CD8-positive, alpha-beta T cell (primary cell): ENCODE measurements at places on chromosomes 5 and 9. TPM values are rescaled to one million over a fixed set of nuclear protein-coding genes. Genes with fewer than 3 reads are reported as not detected.

GRCh38 chr5:57302164-57302563, 128.3 kb downstream of the GPBP1 start:
- peak; percentile 65 for DNase-seq

DNA sequence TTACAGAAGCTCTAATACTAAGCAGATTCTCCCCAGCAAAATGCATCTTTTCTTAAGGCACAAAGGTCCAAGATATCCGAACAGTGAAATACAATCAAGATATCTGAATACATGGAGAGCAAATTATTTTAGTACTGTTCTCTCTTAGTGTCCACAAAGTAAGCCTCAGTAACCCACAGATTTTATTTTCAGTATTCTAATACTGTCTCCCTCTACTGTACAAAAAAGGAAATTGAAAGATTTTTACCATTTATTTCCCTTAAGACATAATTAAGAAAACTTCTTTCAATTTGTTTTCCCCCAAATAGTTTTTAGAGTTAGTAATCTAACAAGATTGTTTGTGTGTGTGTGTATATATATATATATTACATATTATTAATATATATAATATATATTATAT, 24.7 kb upstream of the NOL6 start:
- no peak for DNase-seq

GRCh38 chr5:60482301-60482700, 217.7 kb downstream of the DEPDC1B start:
- no peak for DNase-seq

GRCh38 chr9:36772449-36773403, 200.0 kb downstream of the MELK start:
- no peak for DNase-seq

- no peak for DNase-seq
Observed at GRCh38 chr5:61612431-61612830, 280.4 kb downstream of the ZSWIM6 start.

DNA sequence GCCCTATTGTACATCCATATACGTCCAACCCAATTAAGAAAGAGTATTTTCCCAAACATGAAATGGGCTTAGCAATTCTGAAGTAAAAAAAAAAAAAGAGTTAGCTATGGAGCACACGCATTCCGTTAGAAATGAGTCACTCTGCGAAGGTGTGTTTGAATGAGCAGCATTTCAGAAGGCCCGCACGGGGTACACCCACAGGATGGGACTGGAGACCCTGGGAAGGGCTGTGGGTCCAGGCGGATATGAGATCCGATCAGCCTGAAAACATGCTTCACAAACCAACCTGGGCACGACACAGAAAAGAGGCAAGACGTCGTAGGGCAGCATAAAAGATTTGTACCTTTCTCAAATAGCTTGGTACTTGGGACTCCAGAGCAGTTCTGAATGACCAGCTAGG, 173.9 kb upstream of the KLF9 start:
- DNase-seq: no peak

- DNase-seq: no peak
Observed at GRCh38 chr9:6977761-6978160, 220.0 kb downstream of the KDM4C start.

The ABO gene
- not detected for total RNA-seq

The SUSD3 gene
- 20.6 TPM for total RNA-seq

The CCL19 gene
- total RNA-seq: not detected

DNA sequence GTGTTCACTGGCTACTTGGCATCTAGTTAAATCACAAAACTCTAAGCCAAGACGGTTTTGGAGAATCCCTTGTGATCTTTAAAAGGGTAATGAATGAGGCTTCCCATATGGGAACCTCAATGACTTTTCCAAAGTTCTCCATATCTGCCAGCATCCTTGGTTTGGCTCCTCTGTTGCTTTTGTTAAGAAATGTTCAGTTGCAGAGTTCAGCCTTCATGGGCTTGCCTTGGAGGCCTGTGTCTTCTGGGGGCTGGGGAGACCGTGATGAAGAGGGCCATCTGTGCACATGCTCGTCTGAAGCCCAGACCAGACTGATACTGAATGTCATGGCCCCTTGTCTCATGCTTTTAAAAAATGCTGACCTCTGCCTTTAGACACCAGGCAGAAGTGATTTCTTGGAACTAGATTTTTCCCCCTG, 84.3 kb downstream of the RAI14 start:
- DNase-seq: no peak

- DNase-seq: no peak
Observed at GRCh38 chr9:24073007-24073592, 247.1 kb upstream of the ELAVL2 start.

- no peak for DNase-seq
Observed at GRCh38 chr5:119332978-119333401, 22.8 kb upstream of the TNFAIP8 start.

The TMEM161B gene
- 18.9 TPM for total RNA-seq

- DNase-seq: no peak
Observed at GRCh38 chr9:129979071-129979745, 63.8 kb downstream of the FNBP1 start.

- no peak for DNase-seq
Observed at GRCh38 chr9:94676446-94677131, 37.3 kb upstream of the FBP1 start.

DNA sequence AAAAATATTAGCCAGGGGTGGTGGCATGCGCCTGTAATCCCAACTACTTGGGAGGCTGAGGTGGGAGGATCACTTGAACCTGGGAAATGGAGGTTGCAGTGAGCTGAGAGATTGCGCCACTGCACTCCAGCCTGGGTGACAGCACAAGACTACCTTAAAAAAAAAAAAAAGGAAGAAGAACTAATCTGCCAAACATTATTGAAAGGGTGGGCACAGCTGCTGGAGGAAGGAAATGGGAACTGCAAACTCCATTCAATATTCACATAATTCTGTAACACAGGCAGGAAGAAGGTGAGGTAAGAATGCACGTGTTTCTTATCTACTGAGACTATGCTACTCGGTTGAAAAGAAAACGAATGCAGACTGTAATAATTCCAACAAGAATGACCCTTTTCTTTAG, 121.1 kb upstream of the GNA14 start:
- no peak for DNase-seq

DNA sequence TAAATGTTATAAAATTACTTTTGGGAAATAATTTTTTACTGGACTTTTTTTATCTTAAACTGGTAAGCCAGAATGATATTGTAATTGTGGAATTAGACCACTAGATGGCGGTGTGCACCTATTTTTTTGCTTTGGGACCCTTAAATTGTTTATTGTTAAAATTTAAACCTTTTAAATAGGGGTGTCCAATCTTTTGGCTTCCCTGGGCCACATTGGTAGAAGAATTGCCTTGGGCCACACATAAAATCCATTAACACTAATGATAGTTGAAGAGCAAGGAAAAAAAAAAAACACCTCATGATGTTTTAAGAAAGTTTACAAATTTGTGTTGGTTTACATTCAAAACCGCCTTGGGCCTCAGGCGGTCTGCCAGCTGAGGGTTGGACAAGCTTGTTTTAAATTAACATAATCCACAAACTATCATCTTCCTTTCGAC, 28.4 kb upstream of the GADD45G start:
- peak; percentile 59 for DNase-seq

GRCh38 chr5:117562647-117563046, 988.0 kb upstream of the SEMA6A start:
- DNase-seq: no peak

DNA sequence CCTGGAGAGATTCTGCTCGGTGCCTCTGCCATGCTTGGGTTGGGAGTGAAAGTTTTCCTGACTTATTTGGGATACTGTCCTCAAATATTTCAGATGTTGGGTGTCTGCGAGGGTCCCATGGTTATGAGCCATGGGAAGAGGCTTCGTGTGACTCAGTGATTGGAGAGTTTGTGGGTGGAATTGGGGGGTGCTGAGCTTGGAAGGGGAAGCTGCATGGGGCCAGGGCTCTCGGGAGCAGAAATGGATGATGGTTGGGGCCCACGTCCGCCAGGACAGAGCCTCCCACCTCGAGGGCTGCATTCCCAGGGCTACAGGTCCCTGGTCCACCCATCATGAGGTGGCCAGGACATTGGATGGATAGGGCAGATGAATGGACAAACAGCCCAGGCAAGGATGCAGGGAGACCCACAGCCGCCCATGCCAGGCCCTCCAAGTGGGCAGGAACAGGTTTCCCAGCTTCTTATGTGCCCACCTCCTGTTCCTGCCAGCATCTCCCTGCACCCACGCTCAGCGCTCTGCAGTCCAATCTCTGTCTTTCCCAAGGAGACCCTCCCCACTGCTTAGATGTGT, 5.5 kb downstream of the OBP2B start:
- DNase-seq: no peak

- DNase-seq: no peak
Observed at GRCh38 chr5:147484708-147485020, 25.2 kb downstream of the DPYSL3 start.

GRCh38 chr5:55578771-55579170, 44.0 kb upstream of the PLPP1 start:
- DNase-seq: no peak

The C1QTNF2 gene
- not detected for total RNA-seq

DNA sequence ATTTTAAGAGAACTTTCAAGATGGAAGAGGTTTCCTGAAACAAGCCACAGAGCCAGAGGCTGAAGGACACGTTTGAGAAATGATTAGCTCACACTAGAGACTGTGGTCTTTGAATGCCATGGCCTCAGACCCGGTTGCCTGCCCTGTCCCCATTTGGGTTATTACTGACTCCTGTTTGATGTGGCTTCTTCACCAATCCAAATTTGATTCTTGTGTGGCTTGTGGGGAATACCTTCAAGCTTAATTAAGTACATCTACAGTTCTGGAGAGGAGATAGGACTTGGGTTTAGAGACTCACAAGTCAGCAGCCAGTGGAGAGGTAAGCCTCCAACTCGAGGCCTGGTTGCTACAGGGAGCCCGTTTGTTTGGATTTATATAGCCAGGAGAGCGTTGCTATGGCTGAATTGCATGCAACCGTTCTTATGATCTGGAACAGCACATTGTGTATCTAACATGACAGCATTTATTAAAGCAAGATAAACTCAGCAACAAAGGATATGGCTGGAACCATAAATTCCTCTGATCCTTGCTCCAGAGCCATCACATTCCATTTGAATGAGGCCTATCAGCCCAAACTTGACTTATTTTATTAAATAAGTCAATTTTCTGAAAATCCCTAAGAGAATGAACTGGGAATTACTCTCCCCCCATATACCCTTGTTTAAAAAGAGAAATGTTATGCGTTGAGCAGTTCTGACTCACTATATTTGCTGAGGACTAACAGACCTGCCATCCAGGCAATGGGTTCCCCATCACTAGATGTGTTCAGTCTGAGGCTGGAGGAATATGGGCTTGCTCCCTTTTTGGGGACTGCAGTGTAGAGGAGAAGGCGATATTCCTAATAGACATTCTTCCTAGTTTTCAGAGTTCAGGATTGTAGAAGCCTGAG, 88.4 kb upstream of the TNFSF8 start:
- DNase-seq: no peak

DNA sequence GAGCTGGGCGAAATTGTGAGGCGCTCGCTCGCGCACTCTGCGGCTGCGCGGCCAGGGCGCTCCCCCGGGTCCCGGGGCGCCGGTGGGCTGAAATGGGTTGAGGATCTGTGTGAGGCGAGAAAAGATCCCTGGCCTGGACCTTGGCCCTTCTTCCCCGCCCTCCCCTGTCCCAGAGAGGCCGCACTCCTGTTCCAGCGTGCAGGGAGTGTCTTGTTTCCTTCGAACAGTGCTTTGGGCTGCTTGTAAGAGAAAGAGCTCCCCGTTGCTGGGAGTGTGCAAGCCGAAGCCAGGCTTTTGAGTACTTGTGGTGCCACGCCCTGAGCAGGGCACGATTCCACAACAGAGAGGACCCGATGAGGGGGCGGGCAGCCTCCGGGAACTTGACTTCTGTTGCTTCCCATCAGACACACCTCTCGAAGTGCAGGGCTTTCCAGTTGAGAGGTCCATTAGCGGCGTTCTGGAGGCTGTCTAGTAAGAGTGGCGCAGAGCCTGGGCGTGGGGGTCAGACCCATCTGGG, 535 bp downstream of the DOLPP1 start:
- no peak for DNase-seq

DNA sequence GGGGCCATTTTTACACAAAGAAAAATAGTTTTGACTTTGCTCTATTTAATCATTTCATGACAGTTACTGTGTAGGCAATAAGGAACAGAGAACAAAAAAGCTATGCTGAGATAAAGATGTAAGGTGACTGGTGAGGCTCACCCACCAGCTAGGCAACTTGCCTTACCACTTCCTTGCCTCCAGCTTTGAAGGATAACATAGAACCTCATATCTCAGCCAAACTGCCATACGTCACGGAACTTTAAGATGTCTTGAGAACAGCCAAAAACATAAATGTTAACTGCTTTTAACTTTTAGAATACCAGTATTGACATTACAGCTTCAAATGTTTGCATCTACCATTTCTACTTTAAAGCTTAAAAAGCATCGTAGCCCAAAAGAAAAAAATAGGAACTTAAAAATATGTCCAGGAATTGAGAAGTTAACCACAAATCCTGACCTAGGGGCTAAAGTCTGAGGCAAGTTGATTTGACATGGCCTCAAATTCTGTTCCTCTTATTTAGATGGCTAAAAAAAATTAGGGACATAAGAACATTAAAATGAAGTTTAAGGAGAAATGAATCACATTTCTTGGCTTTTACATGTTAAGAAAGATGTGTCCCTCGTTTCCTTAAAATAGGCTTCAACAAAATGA, 7.7 kb upstream of the GCNT4 start:
- DNase-seq: peak; percentile 55

The PCDHA11 gene
- not detected for total RNA-seq

GRCh38 chr5:139757727-139758509, 37.7 kb upstream of the PSD2 start:
- no peak for DNase-seq

DNA sequence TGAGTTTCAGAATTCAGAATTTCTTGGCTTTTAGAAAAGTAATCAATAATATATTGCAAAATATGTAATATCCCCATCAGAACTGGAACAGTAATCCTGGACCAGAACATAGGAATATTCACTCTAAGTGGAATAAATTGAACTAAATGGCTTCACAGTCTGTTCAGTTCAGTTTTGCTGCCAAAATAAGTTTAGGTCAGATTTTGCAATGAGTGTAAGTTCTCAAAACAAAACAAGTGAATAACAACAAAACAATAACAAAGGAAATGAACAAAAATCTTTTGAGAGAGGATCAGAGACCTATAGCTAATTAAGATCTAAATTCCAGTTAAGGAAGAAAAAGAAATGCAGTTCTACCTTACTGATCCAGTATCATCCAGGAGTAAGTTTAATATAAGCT, 9.3 kb downstream of the PTGER4 start:
- no peak for DNase-seq

DNA sequence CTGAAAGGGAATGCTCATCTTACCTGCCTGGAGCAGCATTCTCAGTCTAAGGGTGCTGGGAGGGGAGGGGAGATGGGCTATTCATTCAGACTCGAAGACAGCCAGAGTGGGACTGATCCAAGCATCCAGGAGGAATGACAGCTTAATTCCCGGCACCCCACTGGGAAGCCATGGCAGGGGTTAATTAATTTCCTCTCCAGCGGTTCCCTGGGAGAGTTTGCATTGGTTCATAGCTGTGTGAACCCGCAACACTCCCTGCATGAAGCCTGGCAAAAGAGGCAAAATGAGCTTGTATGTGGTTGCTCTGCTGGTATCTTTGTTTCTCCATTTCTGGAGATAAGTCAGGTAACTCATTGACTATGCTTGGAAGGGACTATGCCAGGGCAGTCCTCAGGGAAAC, 401.0 kb upstream of the SLC24A2 start:
- DNase-seq: no peak
